ENCODE measurements at places on chromosomes 3 and 15. TPM values are rescaled to one million over a fixed set of nuclear protein-coding genes. Genes with fewer than 3 reads are reported as not detected.
A peak's percentile ranks its signal among the peaks of the same experiment; 100 is the strongest.

DNA sequence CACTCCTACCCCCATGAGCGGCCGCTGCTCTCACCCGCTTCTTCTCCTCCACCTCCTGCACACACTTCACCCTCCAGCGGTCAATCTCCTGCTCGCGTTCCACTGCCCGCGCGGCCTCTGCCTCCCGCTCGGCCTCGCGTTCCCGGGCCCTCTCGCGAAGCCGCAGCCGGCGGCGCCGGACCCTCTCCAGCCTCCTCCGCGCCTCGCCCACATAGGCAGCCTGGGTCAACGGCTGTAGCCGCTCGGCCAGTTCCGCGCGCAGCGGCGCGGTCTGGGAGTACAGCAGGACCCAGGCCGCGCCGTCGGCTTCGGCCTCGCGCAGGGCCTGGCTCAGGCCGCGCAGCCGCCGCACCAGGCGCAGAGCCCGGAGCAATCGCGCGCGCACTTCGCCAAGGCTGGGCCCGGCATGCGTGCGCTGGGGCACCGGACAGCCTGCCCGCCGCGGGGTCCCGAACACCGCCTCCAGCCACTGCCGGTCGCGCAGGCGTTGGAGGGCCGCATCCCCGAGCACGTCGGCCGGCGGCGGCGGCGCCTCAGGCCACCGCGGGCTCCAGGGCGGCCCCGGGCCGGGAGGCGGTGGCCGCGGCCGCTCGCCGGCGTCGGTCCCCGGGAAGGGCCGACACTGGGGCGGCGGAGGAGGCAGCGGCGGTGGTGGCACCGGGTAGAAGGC lies 595 bp downstream of the PDCD7 start:
- peak; percentile 44 for DNase-seq

DNA sequence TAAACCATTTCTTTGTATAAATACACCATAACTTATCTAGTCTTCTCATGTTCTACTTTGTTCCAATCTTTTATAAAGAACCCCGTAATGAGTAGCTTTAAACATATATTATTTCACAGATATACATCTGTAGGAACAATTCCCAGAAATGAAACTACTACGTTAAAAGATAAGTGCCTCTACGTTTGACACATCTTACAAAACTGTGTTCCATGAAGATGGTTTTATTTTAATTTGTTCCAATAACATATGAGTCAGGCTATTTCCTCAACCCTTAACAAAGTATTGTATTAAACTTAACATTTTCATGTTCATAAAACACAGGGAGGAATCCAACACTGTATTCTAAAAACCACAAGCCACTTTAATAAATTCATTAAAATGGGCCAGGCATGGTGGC lies 52.9 kb downstream of the TRPM7 start:
- DNase-seq, result no peak

The PLSCR4 gene
- polyA plus RNA-seq, result 13.2 TPM

- DNase-seq, result no peak
These were observed 403.7 kb downstream of the OXSM start for GRCh38 chr3:26193558-26193957.

- peak; percentile 83 for DNase-seq
These were observed 6.5 kb downstream of the TPM1 start for GRCh38 chr15:63048776-63049665.

The CLDN11 gene
- polyA plus RNA-seq, result 3.0 TPM

GRCh38 chr3:102036017-102036416 lies 186.7 kb downstream of the NFKBIZ start:
- no peak for DNase-seq

DNA sequence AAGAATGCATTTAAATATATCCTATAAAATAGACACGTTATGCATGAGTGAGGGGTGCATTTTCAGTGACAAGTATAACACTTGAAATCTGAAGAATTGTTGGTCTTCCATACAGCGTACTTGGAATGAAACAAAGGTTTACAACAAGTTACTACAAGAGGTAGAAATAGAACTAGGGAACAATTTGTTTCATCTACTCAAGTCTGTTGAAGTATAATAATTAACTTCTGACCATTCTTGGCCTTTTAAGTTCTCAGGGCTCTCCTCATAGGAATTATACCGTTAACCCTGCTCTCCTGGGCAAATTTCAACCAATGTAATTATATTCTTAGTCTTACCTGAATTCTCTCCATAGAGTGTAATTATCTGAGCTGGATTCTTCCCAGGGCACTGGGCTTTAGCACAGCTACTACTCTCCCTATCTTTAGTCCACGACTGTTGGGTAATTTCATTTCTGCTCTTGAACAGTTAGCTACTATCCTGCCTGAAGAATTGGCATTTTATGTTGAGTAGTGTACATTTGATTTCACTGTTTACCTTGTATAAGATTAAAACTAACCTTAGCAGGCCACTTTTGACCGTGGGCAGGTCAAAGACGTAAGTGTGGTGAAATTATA lies 100.6 kb downstream of the UBE2E2 start:
- no peak for DNase-seq

The LDHAL6B gene
- not detected for polyA plus RNA-seq

The CHRNA3 gene
- polyA plus RNA-seq, result 0.07 TPM

DNA sequence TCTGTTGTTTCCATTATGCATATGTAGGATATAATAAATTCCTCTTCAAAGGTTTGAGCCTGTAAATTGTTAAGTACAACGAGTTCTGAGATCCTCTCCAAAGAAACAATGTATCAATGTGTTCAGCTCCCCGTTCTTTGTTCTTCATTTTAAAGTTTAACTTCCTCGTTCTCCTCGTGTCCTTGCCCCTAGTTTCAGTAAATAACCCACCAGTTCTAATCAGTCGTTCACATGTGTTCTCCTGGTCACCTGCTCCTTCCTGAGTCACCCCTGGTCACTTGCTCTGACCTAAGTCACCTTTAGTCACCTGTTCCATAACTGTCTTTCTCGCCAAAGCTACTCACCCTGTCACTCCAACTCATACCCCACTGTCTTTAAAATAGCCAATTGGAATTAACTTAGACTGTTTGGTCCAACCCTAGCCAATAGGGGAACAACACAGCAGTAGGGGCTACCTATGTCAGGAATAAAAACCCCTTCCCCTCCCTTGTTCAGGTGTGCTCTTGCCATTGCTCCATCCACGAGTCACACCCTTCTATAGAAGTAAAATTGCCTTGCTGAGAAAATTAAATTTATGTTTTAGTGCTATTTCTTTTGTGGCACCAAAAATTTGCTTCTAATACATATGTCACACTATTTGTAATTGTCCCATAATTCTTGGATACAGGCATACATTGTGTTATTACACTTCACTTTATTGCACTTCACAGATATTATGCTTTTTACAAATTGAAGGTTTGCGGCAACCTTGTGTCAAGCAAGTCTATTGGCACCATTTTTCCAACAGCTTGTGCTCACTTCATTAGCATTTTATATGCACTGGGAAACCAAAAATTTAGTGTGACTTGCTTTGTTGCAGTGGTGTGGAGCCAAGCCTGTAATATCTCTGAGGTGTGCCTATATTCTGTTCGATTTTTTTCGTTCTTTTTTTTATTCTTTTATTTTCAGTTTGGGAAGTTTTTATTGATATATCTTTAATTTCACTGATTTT lies 15.3 kb upstream of the MCF2L2 start:
- DNase-seq, result no peak

- DNase-seq, result no peak
These were observed 44.0 kb downstream of the NR2F2 start for GRCh38 chr15:96374499-96374898.

The SNX22 gene
- 0.91 TPM for polyA plus RNA-seq

- no peak for DNase-seq
These were observed 116.2 kb downstream of the MFSD1 start for GRCh38 chr3:158918008-158918407.

The FBLN2 gene
- 37.9 TPM for polyA plus RNA-seq

GRCh38 chr3:101828691-101829436 lies 20.4 kb upstream of the NFKBIZ start:
- DNase-seq, result peak; percentile 89

- DNase-seq, result no peak
These were observed 12.8 kb downstream of the VILL start for GRCh38 chr3:38003371-38003816.

- DNase-seq, result peak; percentile 92
These were observed 120.1 kb downstream of the VGLL4 start for GRCh38 chr3:11523572-11524101.

GRCh38 chr3:17980863-17981262 lies 238.4 kb upstream of the TBC1D5 start:
- DNase-seq, result no peak

DNA sequence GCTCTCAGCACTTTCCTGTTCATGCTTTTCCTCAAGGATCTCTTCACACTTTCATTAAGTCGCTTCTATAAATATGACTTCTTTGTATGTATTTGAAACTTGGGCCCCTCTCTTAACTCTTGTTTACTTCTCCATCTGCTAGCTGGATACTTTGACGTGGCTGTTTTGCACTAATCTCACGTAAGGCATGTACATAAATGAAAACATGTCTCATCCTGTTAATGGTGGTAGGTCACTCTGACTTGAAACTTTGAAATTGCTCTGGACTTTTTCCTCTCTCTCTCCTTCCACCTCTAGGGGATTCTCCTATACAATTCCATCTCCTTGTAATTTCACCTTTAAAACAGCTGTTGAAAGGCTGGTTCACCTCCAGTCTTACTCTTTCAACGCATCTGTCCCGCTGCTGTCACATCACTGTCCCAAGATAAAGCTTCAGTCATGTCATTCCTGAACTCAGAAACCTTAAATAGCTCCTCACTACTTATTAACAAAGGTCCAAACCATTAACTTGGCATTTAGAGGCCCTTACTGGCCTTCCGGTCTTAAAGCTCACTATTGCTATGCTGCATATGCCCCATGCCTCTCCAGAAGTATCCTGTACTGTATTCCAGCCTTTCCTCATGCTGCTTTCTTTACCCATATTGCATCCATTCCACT lies 1.2 kb downstream of the BLOC1S6 start:
- DNase-seq, result peak; percentile 25

GRCh38 chr3:40524222-40524567 lies 565 bp upstream of the ZNF621 start:
- DNase-seq, result peak; percentile 43
